Fibroblast of skin of left biceps (primary cell): ENCODE measurements at places on chromosomes 3 and 15.
A peak's percentile ranks its signal among the peaks of the same experiment; 100 is the strongest.

DNA sequence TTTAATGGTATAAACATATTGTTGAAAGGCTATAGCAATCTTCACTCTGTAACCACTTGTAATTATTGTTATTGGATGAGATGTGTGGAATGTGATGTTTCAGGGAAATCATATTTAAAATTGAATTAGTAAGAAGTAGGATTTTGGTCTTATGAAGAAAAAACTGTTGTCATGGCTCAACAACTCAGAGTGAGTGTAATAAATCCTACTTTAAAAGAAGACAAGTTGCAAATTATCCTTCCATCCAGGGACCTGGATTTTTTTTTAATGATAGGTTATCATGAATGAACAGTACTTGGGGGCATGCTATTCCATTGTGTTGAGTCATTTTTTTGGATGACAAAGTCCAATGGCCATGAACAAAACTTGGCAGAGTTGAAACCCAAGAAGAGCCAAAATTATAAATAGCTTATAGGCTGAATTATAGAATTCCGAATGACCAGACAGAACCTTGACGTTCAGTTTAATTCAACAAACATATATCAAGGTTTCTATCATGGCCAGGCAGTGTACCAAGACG is 625.5 kb upstream of the ZNF717 start:
- DNase-seq, result peak; percentile 15

GRCh38 chr15:100898152-100898490 is 18.5 kb downstream of the ALDH1A3 start:
- DNase-seq, result no peak

GRCh38 chr15:51367322-51367976 is 26.0 kb downstream of the GLDN start:
- no peak for DNase-seq

DNA sequence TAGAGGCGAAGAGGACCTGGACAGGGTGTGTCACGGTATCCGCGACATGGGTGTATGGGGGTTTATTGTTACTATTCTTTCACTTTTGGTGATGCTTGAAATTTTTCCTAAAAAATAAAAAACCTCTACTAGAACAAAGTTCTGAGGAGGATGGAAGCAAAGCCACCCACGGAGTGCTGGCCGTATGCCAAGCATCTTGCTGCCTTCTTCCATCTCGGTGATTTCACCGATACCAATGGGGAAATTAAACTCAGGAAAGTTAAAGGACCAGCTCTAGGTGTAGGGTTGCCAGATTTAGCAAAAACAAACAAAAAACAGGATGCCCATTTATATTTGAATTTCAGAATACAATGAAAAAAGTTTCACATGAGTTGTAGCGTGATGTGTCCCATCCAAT is 33.9 kb downstream of the SMAD6 start:
- DNase-seq, result no peak

- DNase-seq, result no peak
These were observed 222.0 kb downstream of the PYDC2 start for GRCh38 chr3:191682961-191683360.

GRCh38 chr3:193825617-193826016 is 232.6 kb downstream of the OPA1 start:
- no peak for DNase-seq

DNA sequence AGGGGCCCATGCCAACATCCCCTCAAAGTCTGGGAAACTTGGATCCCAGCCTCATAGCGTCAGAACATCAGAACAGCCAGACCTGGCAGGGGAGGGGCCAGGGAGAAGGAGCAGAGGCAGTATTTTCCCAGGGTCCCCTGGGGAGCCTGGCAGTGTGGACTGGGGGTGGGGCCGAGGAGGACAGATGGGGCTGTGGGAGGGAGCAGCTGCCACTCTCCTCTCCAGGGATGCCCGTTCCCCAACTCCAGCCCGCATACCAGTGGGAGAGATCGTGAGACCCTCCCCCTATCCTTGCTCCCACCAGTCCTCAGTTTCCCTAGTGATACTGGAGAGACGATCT is 6.5 kb upstream of the DNAJB8 start:
- no peak for DNase-seq

GRCh38 chr15:33808720-33809457 is 159.4 kb upstream of the CHRM5 start:
- DNase-seq, result no peak

GRCh38 chr15:67133738-67134066 is 68.3 kb downstream of the SMAD3 start:
- no peak for DNase-seq

DNA sequence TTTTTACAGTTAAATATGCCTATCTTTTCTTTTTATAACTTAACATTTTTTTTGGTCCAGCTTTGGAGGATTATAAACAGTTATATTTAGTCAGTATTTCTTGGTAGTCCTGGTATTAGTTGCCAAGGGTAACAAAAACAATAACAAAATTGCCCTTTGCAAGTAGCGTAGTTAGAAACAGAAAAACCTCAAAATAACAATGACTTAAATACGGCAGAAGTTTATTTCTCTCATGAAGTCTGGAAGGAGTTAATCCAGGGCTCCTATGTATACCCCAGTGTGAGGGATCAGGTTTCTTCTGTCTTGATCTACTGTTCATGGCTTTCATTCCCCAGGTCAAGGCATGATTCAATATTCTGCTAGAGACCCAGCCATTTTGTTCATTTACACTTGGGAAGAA is 14.1 kb upstream of the MYH15 start:
- no peak for DNase-seq

DNA sequence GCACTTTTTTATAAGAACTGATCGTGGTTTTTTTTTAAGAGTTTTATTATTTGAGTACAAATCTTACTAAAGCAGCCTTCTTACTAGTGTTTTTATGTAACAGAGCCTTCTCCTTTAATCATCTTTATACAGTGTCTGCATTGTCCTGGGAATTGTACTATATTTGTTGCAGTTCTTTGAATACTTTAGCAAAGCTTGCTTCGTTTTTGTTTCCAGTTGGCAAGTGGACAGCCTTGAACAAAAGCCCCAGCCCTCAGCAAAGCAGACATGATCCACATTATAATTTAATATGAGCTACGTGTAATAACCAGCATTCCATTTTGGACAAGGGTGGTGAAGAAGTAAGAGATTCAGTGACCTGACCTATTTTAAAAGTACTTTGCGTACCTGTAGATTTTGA is 112.2 kb upstream of the FLNB start:
- no peak for DNase-seq

GRCh38 chr3:191239407-191240031 is 40.5 kb downstream of the OSTN start:
- DNase-seq, result no peak

- DNase-seq, result no peak
These were observed 23.9 kb downstream of the WHAMM start for GRCh38 chr15:82833362-82833682.

- no peak for DNase-seq
These were observed 75.9 kb downstream of the KLF13 start for GRCh38 chr15:31402511-31403056.

GRCh38 chr3:68148447-68148846 is 494.0 kb upstream of the SUCLG2 start:
- DNase-seq, result no peak

GRCh38 chr15:61182946-61183345 is 46.2 kb downstream of the RORA start:
- DNase-seq, result no peak

- no peak for DNase-seq
These were observed 88.7 kb downstream of the SEMA6D start for GRCh38 chr15:47806008-47806407.

GRCh38 chr3:73546961-73547360 is 77.8 kb downstream of the PDZRN3 start:
- peak; percentile 93 for DNase-seq

- no peak for DNase-seq
These were observed 506.8 kb downstream of the PDCD6IP start for GRCh38 chr3:34305266-34305665.

- no peak for DNase-seq
These were observed 24.6 kb downstream of the TRIP4 start for GRCh38 chr15:64412216-64412615.

- no peak for DNase-seq
These were observed 15.2 kb upstream of the LMCD1 start for GRCh38 chr3:8486434-8486833.

DNA sequence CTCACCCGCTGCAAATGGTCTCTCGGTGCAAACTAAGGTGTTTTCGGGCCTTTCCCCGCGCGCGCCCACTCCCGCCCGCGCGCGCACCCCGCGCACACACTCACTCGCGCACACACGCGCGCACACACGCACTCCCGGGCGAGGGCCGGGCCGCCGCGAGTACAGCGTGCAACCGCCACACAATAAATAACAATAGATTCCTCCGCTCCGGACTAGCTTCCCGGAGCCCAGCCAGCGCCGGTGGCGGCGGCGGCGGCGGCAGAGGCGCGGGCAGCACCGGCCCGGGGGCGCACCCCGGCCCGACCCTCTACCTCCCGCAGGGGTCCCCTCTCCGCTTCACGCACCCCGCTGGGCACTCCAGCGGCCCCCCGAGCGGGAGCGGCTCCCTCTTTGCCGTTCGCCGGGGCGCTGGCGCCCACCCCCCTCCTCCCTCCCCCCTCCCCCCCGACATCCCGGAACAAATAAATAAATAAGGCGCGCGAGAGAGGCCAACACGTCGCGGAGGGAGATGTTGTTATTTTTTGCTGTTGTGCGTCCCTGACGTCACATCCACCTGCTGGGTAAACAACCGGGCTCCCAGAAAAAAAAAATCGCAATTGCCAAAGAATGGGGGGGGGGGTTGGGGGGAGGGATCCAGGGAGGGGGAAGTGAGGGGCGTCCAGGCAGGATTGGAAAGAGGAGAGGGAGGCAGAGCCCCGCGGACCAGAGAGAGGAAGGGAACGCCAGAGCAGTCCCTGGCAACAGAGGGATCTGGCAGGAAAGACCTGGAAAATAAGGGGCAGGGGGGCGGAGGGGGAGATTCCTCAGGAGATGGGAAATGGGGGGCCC is at the start of gene FOXP1:
FOXP1 (minus strand) TSS at position 163 of the 828 bp plus-strand sequence. CDS start 385,347 bp downstream, outside the sequence.
- DNase-seq, result peak; percentile 43

DNA sequence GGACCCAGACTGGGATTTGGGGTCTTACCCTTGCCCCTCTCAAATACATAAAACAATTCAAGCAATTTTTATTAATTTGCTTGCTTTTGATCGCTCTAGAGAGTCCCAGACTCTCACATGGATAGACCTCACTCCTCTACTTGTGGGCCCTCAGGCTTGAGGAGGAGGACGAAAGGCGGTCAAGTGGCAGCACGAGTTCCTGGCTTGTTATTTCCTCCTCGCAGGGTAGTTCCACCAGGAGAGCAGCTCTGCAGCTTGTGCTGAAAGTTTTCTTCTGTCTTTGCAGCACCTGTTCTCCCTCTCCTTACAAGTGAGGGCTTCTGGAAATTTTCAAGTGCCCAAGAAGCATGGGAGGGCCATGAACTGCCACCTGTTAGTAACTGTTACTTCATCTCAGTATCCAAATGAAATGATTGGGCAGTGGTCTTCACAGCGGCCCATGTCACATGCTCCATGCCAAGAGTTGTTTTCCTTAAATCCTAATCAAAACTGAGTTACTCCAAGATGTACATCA is 22.7 kb downstream of the ABI3BP start:
- DNase-seq, result no peak

- no peak for DNase-seq
These were observed 6.6 kb downstream of the CBLB start for GRCh38 chr3:105862217-105862616.

DNA sequence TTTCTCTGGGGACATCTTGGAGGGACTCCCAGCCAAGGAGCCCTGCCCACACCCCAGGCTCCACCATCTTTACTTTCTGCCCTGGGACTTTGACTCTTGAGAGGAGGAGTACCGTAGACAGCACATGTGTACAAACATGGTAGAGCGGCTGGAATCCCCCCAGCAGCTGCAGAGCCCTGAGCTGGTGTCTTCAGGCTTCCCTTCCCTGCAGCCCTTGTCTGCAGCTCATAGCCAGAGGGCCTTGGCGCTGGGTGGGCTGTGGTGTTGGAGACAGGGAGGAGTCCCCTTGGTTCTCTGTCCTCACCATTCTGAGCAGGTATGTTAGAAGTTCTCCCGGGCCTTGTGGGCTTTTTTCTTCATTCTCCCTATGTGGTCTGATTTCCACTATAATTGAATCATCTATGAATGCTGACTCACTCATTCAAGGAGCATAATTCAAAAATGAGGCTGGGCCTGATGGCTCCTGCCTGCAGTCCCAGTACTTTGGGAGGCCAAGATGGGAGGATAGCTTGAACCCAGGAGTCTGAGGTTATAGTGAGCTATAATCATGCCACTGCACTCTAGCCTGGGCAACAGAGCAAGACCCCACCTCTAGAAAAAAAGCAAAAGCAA is 97.8 kb upstream of the MEF2A start:
- DNase-seq, result no peak

DNA sequence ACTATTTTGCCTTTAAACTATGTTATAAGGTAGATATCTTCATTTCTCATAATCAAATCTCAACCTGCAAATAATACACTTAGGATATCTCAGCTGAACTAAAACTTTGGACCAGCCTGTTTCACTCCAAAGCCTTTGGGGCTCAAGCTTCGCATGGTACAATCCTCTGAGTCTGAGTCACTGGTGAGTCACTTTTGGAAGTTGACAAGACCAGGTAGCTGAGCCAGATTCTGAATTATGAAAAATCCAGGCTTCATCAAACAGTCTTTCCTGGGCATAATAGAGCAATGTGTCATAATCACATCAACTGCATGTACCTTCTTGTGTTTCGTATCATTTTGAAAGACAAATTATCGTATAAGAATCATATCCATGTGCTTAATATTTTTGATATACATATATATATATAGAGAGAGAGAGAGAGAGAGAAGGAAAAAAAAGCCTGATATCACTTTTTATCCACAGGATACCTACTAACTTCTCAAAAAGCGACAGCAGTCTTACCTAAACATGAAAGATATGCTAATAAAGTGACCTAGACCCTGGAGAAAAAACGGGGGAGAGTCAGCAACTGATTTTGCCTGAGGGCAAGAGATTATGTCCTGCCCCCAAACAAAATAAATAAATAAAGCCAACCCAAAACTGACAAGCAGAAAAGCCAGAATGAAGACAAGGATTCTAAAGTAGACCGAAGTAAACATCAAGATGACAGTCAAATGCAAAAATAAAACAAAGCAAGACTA is 263.9 kb upstream of the TGFBR2 start:
- DNase-seq, result peak; percentile 81

- no peak for DNase-seq
These were observed 5.4 kb upstream of the SENP7 start for GRCh38 chr3:101518421-101518871.

GRCh38 chr3:171187706-171188290 is 161.3 kb upstream of the SLC2A2 start:
- DNase-seq, result no peak

DNA sequence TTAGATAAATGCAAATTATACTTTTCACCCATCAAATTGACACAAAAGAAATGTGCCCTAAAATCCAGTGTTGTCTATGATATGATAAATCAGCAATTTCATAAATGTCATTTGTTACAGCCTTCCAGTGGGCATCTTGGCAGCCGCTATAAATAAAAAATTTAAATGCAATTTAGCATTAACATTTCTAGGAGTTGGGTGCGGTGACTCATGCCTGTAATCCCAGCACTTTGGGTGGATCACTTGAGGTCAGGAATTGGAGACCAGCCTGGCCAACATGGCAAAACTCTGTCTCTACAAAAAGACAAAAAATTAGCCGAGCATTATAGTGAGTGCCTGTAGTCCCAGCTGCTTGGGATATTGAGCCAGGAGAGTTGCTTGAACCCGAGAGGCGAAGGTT is 65.9 kb upstream of the POMGNT2 start:
- no peak for DNase-seq
